Activated gamma-delta T cell treated with anti-CD3 and anti-CD28 coated beads, Interleukin-2, amount 50 U/mL, for 16 hours (primary cell): ENCODE measurements at places on chromosomes 5 and 9.

- DNase-seq, result no peak
Observed at GRCh38 chr5:60843936-60844905, at the start of gene ELOVL7. Gene ELOVL7, minus strand, starts transcription at chr5:60844269. Its CDS starts 56,872 bp downstream, at chr5:60787397.

DNA sequence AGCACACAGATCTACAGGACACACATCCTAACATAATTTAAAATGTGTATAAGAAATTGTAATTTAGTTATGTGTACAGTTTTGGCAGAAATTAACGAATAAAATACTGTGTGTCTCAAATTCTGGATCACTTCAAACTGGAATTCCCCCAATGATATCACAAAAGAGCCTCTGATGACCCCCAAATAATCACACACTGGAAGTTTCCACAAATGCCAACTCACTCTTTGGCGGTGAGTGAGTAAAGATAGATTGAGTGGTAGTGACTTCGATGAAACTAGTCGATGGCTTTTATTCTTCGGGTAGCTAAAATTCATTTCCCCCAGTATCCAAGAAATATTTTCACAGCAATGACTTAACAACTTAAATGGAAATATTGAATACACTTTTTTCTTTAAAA, 2.2 kb downstream of the ZNF366 start:
- no peak for DNase-seq

DNA sequence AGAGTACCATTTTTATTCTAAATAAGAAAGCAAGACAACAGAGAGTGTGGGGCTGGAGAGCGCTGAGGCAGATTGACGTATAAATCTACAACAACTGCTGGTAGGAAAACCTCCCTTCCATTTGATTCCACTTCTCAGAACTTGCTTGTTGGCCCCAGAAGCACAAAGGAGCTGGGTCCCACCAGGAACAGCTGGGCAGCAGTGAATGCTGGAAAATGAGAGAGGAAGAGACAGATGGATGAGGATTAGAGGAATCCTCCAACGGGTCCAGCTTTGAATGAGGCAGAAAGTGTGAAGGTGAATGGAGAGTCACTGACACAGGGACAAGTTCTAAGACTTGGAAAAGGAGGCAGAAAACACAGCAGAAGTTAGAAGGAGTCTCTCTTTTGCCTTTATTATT, 14.8 kb downstream of the TAS2R1 start:
- no peak for DNase-seq

DNA sequence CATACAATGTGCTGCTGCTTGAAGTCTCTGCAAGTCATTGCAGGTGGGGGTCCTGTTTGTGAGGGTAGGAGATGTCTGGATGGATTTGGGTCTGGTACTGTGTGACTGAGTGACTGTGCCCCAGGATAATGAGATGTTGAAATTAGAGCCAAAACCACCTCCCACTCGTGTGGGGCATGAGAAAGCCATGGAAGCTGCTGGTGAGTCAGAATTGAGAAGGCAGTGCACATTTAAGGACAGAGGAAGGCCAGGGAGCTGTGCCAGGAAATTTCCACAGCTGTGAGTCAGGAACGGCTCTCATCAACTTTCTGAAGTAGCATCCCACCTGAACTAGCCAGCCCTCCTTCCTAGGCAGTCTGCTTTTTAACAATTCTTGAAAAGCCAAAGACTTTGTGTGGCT, 229.8 kb downstream of the DRD1 start:
- DNase-seq, result no peak
